ENCODE measurements at places on chromosomes 12 and 14. TPM values are rescaled to one million over a fixed set of nuclear protein-coding genes. Genes with fewer than 3 reads are reported as not detected.

Gene HOXC9
- not detected for total RNA-seq

DNA sequence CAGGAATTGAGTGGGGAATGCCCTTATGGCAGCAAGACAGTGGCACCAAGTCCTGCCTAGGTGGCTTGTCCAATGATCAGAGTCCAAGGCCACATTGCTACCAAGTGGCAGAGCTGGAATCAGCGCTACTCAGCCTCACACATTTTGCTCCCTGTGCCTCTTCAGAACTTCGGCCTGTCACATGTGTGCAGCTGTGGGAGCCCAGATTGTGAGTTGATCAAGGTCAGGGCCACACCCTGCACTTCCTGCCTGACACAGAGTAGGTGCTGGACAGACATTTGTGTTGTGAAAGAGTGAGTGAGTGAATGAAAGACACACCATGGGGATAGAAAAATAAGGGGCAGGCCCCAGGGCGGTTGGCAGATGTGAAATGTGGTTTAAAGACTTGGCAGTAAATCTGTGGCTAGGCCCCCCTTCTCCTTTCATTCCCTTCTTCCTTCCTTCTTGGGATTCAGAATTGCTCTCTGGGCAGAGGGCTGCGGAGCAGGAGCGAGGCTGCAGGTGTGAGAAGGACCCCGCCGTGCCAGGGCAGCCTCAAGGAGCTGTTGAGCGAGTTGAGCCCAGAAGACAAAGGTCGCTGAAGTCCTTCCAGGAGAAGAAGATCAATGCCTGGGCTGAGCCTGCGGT is 83.5 kb downstream of the SLC25A47 start:
- peak overlapping the region; percentile 91 for H3K27ac ChIP-seq
- peak overlapping the region; percentile 81 for H3K4me3 ChIP-seq
- peaks cover 2% of the 10 kb centered on the region for H3K36me3 ChIP-seq

DNA sequence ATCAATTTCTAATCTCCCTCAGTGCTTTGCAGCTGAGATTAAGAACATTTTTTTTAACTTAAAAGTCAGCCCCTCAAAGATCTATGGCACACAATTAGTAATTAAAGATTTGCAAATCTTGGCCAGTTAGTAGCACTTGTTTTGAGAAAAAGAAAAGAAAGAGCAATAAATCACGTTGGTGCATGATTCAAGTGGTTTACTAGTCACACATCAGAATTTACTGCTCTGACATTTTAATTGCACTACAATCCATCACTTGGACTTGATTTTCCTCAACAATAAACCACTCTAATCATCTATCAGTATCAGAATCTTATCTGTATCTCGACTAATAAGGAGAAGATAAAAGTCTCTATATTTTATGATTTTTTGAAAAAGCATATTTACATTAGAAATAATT is 154.3 kb downstream of the HELB start:
- peaks cover 5% of the 10 kb centered on the region for H3K36me3 ChIP-seq
- H3K27ac ChIP-seq, result no peak overlapping the region
- H3K4me1 ChIP-seq, result no peaks in the 10 kb centered on the region
- no peak overlapping the region for H3K4me3 ChIP-seq
- H3K27me3 ChIP-seq, result peaks cover 47% of the 10 kb centered on the region

DNA sequence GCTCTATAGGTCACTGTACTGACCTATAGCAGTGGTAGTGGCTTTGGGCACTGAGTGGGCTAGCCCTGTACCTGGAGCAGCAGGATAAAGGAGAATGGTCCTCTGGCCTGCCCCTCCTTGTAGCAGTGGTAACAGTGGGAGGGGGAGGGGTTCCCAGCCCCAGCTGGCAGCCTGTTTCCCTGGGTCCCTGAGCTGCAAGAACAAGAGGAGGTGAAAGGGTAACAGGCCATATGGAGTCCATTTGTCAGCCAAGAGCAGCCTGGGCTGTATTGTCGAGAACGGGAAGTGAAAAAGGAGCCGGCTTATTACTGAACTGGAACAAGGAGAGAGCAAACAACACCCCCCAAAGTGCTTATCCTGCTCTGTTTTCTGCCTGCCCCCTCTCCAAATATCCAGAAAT is 73.8 kb upstream of the SRSF5 start:
- peaks cover 5% of the 10 kb centered on the region for H3K36me3 ChIP-seq
- peaks cover 68% of the 10 kb centered on the region for H3K4me1 ChIP-seq
- H3K4me3 ChIP-seq, result no peak overlapping the region

DNA sequence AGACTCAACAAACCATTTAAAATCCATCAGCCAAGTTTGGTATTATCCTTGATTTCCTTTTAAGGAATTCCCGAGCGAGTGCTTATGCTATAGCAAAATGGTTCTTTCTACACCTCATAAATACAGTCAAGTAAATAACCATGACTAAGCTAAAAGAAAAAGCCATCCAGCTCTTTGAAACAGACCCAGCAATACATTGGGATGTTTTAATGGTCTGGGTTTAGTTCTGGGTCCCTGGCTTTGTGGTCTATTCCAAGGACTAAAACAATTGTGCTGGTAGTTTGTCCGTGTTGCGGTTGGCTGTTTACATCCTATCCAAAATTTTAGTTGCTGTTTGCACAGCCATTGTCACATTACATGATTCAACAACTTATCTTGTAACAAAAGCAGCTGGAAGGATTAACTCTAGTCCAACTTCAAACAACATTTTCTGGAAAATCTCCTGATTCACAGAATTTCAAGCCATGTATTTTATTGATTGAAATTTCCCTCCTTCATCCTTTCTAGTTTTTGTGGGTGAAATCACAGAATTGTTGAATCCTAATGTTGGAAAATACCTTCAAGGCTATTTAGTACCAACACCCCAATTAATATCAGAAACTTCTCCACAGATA is 19.6 kb downstream of the KLRB1 start:
- peaks cover 2% of the 10 kb centered on the region for H3K4me1 ChIP-seq
- H3K27ac ChIP-seq, result no peak overlapping the region
- H3K36me3 ChIP-seq, result no peaks in the 10 kb centered on the region
- no peak overlapping the region for H3K4me3 ChIP-seq

DNA sequence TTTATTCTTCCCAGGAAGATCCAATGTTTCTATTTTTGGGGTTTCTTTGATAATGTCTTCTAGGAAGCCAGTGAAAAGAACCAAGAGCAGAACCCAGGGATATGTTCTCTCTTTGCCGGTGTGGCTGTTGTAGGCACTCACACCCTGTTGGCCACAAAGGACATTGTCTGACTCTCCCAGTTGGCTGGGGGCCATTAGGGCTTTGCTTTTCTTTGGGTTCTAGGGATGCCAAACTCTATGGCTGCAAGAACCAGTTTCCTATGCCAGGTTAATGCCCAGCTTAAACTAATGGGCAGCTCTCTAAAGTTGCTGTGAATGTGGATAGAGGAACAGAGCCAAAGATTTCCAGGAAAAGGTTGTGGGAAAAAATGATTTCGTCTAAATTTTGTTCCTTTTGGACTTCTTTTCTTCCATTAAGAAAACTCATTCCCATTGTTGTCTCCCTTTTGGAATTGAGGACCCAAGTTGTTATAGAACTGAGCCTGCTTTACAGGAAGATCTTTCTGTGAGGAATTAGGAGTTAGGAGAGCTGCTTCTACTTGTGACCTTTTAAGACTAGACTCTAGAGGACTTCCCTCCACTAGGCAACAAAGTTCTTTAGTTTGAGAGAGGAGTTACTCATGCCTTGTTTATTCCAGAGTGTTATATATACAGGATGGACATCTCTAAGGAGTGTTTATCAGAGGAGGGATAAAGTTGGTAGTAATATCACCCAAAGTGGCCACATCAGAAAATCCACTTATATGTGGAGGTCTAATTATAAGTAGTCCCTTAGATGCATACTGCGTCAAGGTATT is 13.1 kb downstream of the COPZ1 start:
- H3K36me3 ChIP-seq, result peaks cover 10% of the 10 kb centered on the region
- no peaks in the 10 kb centered on the region for H3K27me3 ChIP-seq
- no peak for DNase-seq
- peaks cover 9% of the 10 kb centered on the region for H3K4me1 ChIP-seq
- H3K27ac ChIP-seq, result no peak overlapping the region

- no peaks in the 10 kb centered on the region for H3K4me1 ChIP-seq
- H3K27me3 ChIP-seq, result peaks cover 9% of the 10 kb centered on the region
- H3K4me3 ChIP-seq, result no peak overlapping the region
- H3K27ac ChIP-seq, result no peak overlapping the region
- no peak for DNase-seq
- H3K36me3 ChIP-seq, result peaks cover 6% of the 10 kb centered on the region
Observed at GRCh38 chr12:90128526-90128925, 419.9 kb upstream of the ATP2B1 start.

GRCh38 chr14:95101736-95102679 is 55.3 kb downstream of the DICER1 start:
- peak overlapping the region; percentile 68 for H3K27ac ChIP-seq
- DNase-seq, result no peak
- peaks cover 21% of the 10 kb centered on the region for H3K4me1 ChIP-seq
- peaks cover 16% of the 10 kb centered on the region for H3K36me3 ChIP-seq
